ENCODE measurements at places on chromosomes 11 and 22.

DNA sequence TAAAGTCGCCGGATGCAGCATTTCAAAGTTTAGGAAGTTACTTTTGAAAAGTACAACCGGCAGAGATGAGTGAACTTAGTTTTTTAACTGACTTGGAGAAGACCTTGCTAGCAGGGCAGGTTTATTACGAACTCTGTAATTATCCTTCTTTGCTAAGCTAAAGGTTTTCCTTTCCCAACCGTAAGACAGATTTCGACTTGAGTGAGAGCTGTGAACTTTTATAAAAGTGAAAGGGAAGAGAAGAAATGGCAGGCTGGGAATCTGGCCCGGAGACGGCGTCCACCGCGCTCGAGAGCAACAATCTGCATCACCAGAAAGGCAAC is 659 bp upstream of the TEAD1 start:
- DNase-seq = no peak

DNA sequence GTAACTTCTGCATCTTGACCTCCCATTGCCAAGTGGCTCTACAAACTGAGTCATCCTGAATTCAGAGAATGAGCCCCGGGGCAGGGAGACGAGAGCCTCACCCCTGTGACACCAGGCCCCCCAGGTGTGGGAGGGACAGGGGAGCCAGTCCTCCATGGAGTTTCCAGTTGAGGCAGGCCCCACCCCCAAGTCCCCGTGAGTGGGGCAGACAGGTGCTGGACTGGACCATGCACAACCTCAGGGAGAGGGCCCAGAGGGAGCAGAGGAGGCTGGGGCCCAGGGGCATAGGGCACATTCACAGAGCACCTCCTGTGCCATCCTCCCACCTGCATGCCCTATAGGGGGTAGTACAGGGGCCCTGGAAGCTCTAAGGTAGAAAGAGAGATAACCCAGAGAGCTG is 180.8 kb downstream of the BRD1 start:
- DNase-seq = no peak

DNA sequence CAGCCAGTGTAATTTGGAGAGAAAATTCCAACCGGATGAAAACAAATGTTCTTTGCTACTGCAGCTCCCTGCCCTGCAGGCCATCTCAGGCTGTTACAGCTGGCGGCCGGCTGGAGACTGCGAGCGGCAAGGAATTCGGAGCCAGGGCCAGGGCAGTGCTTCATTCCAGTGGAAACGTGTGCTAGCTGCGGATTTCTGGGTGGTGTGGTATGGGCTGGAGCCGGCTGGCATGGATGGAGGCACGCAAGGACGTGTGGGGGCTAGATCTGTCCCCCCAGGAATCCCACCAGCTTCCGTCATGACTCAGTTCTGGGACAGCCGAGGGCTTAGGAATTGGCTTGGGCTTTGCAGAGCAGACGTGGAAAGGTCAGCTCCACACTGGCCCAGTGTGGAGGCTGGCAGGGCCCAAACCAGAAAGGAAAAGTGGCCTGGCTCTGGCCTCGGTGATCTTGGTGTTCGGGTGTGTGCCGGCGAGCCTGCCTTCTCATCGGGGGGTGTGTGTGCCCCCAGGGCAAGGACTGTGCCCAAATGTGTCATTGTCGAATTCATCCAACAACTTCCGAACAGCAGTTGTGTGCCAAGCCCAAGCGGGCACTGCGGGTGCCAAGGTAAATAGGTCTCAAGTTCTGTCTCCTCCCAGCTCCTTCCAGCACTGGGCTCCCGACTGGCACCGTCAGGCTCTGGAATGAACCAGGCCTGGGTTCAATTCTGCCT is 48.1 kb upstream of the SHISAL1 start:
- no peak for DNase-seq

- no peak for DNase-seq
Measured at GRCh38 chr11:68012843-68013610, 2.9 kb downstream of the ALDH3B1 start.

GRCh38 chr11:118791961-118792569 is 1.1 kb upstream of the DDX6 start:
- DNase-seq = peak; percentile 59

- DNase-seq = no peak
Measured at GRCh38 chr11:65535102-65535501, 10.2 kb downstream of the SCYL1 start.

GRCh38 chr22:41043722-41044121 is 48.7 kb upstream of the EP300 start:
- DNase-seq = no peak

DNA sequence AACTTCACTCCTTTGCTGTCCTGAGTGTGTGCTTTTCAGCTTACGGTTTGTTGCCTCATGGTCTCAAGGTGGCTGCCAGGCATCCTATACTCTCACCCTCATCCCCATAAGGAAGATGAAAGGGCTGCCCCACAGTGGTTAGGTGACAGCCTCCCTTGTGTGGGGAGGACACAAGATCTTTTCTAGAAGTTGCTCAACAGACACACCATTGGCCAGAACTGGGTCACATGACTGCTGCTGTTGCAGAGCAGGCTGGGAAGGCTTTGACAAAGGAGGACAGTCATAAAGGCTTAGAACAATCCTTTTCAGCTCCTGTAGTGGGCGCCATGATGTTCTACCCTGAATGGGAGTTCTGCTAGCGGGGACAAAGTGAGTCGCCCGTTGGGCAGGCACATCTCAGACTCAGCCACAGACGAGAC is 69.7 kb upstream of the RASD2 start:
- no peak for DNase-seq

- DNase-seq = no peak
Measured at GRCh38 chr22:20882855-20883254, 24.0 kb downstream of the SNAP29 start.

DNA sequence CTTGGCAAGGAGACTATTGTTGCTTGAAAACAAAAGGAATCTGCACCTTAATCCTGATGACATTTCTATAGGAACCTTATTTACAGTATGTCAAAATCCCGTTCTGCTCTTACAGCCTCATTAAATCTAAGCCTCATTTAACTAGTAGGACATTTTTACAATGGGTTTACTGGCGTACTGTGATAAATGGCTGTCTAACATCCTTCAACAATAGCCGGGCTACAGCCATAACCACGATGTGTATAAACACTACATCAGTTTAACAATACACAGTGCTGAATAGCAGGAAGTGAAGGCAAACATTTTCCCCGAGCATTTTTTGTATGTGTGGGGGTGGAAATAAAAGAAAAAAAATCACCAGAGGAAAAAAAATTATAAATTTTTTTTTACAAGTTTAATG is 131.2 kb downstream of the ARL14EP start:
- no peak for DNase-seq

- DNase-seq = no peak
Measured at GRCh38 chr22:39318507-39319283, 728 bp downstream of the RPL3 start.

DNA sequence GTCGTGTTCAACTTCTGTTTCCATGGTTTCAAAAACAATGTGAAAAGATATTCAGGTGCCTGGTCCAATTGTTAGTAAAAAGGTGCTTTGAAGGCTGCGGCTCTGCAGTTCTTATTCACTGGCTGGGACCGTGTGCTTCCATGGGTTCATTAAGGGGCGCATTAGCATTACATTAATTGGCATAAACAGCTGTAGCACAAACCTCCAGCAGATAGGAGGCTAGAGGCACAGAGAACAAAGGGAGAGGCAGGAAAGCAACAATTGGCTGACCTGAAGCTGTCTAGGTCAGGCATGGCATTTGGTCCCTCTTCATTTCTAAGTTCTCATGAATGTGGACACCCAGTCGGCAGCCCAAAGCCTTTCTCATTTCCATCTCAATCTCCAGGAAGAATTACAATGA is 16.6 kb downstream of the PAK1 start:
- no peak for DNase-seq

GRCh38 chr22:35124691-35125219 is 58.8 kb downstream of the ISX start:
- DNase-seq = no peak

GRCh38 chr11:93959663-93960062 is 61.5 kb upstream of the HEPHL1 start:
- no peak for DNase-seq

DNA sequence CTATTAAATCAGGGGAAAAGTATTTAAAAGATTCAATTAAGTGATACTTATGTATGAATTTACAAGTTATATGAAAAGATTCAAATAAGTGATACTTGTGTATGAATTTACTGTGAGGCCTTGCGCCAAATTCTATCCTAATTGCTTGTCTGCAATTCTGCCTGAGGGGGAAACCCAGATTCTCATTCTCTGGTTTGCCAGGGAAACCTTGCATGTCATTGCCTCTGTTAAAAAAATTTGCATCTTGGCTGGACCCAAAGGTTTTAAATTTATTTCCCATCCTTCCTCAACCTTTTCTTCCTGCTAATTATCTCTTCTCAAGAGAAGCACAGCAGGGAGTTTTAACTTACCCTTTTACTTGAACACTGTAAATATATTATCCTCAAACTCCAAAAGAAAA is 13.8 kb downstream of the OLFML1 start:
- no peak for DNase-seq

- DNase-seq = no peak
Measured at GRCh38 chr11:125945011-125945796, 640 bp upstream of the VSIG10L2 start.

DNA sequence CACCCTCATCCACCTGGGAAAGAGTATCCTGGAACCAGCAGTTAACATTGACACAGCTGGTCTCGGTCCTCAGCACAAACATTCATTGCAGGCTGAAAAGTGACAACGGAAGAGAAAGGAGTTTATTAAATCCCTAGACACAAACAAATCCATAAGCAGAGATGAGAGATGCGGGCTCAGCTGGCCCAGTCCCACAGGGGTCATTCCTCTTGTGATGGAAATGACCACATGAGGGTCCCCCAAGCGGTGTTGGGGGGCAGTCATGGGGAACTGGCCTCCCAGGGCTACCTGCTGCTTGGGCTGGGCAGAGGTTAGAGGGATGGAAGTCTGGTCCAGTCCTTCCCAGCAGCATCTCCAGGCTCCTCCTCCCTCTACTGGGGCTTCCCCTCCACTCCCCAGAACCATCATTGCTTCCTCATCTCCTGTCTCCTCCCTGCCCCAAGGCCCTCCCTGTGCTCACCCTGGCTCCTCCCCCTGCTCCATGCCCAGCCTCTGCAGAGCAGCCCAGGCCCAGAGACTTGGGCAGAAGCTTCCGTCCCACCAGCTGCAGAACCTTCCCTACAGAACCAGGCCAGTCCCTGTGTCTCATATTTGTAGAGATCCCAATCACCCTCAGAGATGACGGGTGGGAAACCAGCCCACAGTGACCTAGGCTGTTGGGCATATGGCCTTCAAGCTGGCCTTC is 5.4 kb upstream of the IGLL5 start:
- peak; percentile 28 for DNase-seq

DNA sequence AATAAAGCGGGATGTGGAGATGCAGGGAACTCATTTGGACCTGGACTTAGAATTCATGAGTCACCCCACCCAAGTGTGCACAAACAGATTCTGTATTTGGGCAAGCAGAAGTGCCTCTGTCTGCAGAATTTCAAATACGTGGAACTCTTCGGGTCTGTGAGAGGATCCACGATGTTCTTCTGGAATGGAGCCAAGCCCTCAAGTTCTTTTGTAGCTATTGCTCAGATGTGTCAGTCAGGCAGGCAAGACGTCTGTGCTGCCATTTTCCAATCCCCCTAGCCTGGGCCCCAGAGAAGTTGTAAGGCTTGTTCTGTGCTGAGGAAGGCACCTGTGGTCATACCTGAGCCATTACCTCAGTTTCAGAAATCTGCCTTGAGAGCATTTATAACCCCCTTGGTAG is 132.8 kb upstream of the RASSF10 start:
- DNase-seq = no peak

DNA sequence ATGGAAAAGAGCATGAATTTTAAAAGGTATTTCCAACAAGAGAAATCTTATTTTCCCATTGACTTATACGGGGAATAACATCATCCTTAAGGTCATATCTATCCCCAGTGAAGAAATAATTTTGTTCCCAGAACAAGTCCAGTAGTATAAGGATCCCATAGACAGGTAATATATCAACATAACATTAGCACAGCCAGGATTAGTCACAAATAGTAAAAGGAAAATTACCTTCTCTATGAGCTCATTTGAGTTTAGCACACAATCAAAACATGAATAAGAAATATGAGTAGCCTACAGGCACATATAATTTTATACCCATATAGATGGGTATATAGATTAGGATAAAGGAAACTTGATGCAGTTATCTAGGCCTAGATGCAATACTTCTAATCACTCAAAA is 2.8 kb upstream of the OR52K1 start:
- no peak for DNase-seq

GRCh38 chr22:48182846-48183805 is 1420.7 kb downstream of the TBC1D22A start:
- DNase-seq = no peak

GRCh38 chr22:28826921-28827320 is 26.6 kb upstream of the XBP1 start:
- DNase-seq = no peak

GRCh38 chr11:103773059-103773458 is 263.4 kb upstream of the DDI1 start:
- no peak for DNase-seq

DNA sequence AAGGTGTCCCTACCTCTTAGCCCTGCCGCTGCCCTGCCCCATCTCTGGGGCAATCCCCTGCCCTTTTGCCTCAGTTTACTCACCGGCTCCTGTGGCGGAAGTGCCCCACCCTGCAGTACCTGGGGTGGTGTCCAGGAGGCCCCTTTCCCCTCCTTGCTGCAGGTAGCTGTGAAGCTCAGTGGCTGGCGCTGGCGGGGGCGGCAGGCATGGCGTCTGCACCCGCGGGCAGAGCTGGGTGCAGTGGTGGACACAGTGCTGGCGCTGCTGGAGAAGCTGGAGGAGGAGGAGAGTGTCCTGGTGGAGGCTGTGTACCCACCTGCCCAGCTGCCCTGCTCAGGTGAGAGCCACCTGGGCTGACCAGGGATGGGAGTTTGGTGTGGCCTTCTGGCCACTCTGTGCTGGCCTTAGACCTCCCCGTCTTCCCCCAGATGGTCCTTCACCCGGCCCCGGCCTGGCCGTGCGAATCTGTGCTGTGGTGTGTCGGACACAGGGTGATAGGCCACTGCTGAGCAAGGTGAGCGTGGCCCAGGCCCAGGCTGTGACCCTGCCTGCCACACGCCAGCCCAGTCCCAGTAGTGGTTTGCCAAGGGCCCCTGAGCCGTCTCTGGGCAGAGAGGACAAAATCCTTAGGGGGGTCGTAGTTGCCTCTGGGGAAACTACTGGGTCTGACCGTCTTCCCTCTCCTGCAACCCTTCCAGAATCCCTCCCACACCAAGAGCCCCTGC is 4.0 kb downstream of the CARNS1 start:
- DNase-seq = peak; percentile 28

DNA sequence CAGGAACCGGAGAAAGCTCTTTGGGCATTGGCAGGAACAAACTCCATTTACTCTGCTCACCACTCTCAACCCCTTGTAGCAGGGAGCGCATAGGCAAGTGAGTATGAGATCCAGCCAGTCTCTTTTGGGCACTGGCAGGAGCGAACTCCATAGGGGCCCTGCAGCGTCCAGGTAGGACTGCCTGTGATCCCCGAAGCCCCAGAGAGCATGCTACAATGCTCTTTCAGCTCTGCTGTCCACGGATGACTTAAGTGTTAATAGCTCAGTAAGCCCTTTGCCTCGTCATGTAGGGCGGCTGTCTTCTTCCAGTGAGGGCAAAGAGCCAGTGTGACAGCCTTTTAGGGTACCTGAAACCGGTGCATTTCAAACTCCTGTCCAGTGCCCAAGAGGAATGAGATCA is 1525.6 kb upstream of the RAG2 start:
- DNase-seq = no peak
